Central memory CD4-positive, alpha-beta T cell (primary cell): ENCODE measurements at places on chromosomes 16 and 17.

GRCh38 chr17:38512473-38513058 lies 84.3 kb downstream of the ARHGAP23 start:
- no peak for DNase-seq

- no peak for DNase-seq
Measured at GRCh38 chr17:15451680-15452079, 15.7 kb downstream of the CDRT4 start.

- DNase-seq, result no peak
Measured at GRCh38 chr16:64975821-64976220, 146.0 kb downstream of the CDH11 start.

DNA sequence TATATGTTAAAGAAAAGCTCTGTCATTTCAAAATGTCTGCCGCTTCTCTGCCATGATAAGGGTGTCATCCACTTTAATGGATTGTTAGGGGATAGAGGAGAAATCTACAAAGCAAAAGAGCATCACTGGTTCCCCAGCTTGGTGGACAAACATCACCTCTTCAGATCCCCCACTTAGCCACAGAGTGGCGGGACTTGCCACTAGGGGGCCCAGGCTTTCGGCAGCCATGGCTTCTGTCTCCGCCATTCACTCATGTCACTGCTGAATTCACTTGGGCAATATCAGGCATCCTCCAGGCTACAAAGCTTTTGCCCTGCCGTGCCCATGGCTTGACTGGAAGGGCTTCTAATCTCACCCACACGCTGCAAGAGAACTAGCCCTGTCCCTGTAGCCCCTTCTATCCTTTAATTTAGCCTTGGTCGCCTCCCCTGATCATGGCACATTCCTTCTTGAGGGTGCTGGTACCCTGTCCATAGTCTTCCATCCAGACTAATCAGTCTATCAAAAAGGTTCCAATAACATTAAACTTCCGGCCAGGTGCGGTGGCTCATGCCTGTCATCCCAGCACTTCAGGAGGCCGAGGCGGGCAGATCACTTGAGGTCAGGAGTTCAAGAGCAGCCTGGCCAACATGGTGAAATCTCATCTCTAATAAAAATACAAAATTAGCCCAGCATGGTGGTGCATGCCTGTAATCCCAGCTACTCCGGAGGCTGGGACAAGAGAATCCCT lies 34.7 kb downstream of the SBK1 start:
- peak; percentile 41 for DNase-seq

DNA sequence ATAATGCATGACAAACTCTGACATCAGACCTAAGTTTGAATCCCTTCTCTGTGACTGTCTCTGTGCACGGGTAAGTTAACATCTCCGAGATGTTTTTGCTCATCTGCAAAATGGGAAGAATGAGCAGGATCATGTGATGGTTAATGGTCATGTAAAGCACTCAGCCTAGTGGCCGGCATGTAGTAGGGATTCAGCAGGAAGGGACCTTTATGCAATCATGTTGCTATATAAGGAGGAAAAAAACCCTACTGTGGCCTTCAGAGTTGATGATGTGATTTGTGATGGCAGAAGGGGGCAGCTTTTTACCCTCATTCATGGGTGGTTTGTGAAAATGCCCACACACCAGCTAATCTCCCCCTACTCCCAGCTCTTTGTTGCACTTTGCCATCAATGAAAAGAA lies 24.1 kb downstream of the CLEC16A start:
- no peak for DNase-seq

DNA sequence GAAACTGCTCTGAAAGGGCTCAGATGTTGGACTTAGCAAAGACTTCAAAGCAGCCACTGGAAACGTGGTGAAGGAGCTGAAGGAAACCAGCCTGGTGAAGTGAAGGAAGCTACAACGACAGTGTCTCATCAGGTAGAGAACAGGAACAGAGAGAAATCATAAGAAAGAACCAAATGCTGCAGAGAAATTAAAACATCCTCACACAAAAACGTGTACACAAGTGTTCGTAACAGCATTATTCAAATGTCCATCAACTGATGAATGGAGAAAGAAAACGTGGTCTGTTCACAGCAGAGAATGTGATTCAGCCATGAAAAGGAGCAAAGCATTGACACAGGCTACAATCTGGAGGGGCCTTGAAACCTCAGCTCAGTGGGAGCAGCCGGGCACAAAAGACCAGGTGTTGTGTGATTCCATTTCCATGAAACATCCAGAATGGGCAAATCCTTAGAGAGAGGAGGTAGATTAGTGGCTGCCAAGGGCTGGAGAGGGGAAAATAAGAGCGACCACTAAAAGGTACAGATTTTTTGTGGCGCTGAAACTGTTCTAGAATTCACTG lies 26.9 kb downstream of the IFT140 start:
- DNase-seq, result no peak

- peak; percentile 51 for DNase-seq
Measured at GRCh38 chr17:6435968-6436367, 1.0 kb upstream of the AIPL1 start.

DNA sequence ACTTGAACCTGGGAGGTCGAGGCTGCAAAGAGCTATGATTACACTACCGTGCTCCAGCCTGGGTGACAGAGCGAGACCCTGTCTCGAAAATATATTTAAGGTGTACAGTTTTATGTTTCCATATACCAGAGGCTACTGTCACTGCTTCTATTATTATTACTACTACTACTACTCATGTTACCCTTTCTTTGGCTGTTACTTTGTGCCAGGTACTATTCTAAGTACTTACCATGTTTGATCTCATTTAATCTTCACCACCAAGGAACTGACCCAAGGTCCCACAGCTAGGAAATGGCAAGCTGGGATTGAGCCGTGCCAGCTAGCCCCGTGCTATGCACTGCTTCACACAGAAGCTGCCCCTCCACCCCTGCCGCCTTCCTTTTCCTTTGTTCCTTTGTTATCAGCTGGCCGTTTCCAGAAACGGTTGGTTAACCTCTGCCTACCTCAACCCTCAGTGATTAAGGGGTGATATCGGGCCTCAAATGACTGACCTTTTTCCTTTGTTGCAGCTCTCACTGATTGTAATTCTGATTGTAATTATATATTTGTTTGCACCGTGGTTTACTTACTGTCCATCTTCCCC lies 78.4 kb downstream of the ABCC1 start:
- no peak for DNase-seq

DNA sequence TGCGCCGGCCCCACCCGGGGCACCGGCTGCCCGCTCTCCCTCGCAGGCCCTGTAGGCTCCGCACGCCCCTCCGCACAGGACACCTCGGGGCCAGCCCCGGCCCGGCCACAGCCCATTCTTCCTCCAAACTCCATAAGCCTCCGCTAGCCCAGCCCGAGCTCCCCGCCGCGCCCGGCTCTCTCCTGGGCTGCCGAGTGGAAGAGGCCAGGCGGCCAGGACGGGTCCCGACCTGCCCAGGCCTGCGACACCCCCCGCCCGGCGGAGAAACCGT lies 397 bp downstream of the NCOR1 start:
- DNase-seq, result no peak

GRCh38 chr16:67666032-67666551 lies 458 bp downstream of the ENKD1 start:
- no peak for DNase-seq

- DNase-seq, result no peak
Measured at GRCh38 chr16:683396-684070, 601 bp downstream of the JMJD8 start.

- DNase-seq, result no peak
Measured at GRCh38 chr16:65570261-65570660, 448.4 kb upstream of the CDH11 start.

- DNase-seq, result no peak
Measured at GRCh38 chr17:78576389-78577112, 645 bp downstream of the DNAH17 start.

GRCh38 chr17:82435103-82435502 lies 15.4 kb downstream of the CYBC1 start:
- no peak for DNase-seq
